ENCODE measurements at places on chromosomes 6 and 20. TPM values are rescaled to one million over a fixed set of nuclear protein-coding genes. Genes with fewer than 3 reads are reported as not detected.

DNA sequence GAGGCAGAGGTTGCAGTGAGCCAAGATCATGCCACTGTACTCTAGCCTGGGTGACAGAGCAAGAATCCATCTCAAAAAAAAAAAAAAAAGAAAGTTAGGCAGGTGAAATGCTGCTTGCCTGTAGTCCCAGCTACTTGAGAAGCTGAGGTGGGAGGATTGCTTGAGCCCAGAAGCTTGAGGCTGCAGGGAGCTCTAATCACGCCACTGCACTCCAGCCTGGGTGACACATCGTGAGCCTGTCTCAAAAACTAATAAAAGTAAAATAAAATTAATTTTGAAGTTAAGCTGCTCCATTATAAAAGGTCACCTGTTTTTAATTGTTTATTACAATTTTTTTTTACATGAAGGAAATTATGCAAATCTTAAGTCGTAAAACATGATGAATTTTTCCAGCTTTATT, 23.2 kb upstream of the SAMHD1 start:
- no peak for DNase-seq

DNA sequence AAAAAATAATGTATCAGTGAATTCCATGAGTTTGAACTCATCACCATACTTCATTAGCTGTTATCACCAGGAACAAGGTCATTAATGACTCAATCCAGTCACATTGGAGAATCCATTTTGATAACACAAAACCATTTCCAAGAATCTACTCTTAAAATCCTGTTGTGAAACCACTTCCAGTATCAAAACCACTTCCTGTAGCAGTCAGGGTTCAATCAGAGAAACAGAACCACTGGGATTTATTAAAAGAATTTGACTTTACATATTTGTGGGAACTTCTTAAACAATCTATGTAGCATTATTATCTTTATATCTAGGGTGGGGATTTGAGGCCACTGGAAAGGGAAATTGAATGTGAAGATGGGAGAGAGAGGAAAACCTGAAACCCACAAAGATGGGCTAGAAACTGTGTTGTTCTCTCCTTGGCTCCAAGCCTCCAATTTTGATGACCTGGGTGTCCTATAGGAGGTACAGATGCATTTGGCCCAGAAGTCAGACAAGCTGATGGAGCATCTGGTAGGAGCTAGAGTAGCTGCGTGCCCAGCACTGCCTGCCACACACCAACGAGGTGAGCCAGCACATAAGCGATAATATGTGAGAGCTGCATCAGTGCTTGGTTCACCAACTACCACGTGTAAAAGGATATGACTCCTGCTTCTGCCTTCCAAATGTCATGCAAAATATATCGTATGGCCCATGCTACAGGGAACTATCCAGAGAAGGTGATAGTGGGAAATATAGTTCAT, 117.0 kb downstream of the TMEM200A start:
- no peak for DNase-seq

DNA sequence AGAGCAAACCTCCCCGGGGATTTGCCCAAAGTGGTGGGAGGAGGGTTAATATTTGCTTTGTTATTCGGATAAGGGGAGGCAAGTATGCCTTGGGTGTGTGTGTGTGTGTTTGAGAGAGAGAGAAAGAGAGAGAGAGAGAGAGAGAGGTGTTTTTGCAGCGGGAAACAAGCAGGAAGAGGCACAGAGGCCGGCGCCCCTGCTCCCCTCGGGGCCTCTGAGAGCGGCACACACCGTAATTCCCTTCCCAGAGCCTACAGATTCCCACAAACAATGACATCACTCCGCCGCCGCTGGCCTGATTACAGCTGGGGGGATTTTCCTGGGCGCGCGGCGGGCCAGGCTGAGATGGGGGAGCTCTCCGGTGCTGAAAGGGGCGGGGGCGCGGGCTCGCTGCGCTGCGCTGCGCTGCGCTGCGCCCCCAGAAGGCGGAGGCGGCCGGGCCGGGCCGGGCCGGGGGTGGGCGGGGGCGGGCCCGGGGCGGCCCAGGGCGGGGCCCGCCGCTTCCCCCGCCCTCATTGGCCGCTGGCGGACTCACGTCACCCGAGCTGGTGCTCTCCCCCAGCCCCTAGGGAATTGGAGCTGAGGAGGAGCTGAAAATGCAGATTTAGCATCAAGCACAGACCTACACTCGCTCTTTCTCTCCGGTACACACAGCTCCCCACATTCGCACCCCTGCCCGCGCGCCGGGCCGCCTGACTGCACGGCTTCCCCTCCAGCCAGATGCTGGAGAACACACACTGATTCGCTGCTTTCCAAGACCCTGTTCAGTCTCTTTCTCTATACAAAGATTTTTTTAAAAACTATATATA, at the start of gene PCSK2:
PCSK2 (plus strand) TSS at position 631 of the 809 bp plus-strand sequence. CDS start 266 bp downstream, outside the sequence.
- no peak for DNase-seq

Gene NKX2-2
- total RNA-seq = not detected

GRCh38 chr6:1657116-1657770, 47.5 kb downstream of the FOXC1 start:
- DNase-seq = no peak

Gene MYLK4
- 0.46 TPM for total RNA-seq

Gene CALHM5
- total RNA-seq = 0.11 TPM

Gene KCNK5
- 5.0 TPM for total RNA-seq

GRCh38 chr20:39268981-39269461, 306.9 kb downstream of the DHX35 start:
- DNase-seq = peak; percentile 63

- DNase-seq = no peak
Observed at GRCh38 chr6:113776998-113777397, 80.1 kb upstream of the MARCKS start.

DNA sequence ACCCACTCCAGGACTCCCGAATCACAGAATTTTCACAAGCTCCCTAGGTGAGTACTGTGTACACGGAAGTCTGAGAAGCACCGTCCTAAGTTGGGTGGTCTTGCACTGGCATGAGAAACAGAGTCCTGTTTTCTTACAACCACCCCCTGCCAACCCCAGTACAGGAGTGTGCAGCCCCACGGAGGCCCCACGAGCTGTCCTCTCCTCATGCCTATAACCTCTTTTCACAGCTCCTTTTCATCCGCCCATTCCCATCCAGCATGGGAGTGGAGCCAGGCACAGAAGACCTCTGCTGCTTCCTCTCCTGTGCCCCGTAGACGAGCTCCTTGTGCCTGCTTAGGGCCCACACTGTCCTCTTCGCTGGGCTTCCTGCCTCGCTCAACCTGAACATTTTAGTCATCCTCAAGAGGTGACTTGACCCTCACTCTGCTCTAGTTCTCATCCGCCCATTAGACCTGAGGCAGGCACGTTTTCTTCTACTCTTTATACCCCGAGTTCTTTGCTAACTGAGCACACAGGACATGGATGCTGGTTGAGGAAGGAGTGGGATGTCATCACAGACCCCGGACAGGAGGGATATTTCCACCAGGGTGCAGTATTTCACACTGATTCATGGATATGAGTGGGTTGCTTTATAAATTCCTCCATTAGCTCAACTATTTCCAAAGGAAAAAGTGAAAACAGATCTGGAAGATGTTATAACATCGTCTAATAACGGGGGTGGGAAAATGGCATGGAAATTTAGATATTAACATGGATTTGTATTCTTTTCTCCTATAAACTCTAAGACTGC, 160.5 kb downstream of the TTLL2 start:
- DNase-seq = no peak
